Stimulated activated CD4-positive, alpha-beta T cell treated with anti-CD3 and anti-CD28 coated beads, Interleukin-4, amount 100 ng/mL, for 4 hours (primary cell): ENCODE measurements at places on chromosomes 13 and 19.
A peak's percentile ranks its signal among the peaks of the same experiment; 100 is the strongest.

DNA sequence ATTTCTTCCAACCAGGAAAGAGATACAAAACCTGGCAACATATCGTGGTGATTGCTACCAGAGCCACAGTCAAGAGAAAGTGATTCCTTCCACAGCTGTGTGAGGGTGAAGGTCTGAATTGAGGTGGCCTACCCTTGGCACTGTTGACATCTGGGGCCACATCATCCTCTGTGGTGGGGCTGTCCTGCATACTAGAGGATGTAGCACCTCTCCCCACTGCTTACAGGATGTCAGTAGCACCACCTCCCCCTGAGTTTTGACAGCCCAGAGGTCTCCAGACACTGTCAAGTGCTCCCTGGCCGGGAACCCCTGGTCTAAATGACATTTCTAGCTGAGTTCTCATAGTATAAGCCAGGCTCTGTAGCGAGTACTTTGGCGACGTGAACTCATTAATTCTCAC is 15.5 kb downstream of the PTGER1 start:
- no peak for DNase-seq

GRCh38 chr13:18944501-18945068 is 237.0 kb downstream of the TUBA3C start:
- no peak for DNase-seq

DNA sequence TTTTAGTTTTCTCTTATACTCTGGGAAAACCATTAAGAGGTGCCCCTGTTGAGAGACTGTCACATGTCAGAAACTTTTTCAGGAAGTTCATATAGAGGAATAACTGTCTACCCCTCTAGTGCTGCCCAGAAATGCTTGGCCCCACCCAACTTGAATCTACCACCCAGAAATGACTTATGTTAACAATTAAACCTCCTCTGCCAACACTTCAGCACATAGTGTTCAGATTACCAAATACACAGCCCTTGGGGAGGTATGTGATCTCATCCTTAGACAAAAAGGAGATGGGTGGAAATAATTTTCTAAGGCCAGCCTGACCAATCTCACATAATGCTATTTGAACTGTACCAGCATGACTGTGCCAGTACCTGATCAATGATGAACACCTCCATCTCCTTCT is 35.6 kb downstream of the CCDC169 start:
- no peak for DNase-seq

DNA sequence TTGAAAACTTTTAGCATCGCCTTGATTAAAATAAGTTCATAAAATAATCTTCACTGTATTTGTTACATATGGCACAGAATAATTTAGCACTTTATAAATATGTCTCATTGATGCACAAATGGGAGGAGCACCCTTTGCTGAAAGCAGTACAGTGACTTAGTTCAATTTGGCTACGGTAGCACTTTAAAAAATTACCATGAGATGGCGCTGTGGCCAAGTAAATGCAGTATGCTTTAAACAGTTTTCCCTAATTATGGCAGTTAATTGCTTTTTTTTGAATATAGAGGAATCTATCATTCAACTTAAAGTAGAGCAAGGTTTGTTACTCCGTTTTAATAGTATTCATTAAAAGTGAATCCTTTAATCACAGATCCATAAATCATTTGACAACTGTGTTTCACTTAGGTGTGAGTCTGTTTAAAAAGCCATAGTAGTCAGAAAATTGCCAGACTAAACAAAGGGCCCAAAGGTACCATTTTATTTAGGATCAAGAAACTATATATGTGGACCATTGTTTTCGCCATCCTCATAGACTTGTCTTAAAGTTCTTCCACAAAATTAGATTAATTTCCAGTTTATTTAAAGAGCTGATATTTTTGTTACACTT is 34.7 kb upstream of the ESD start:
- DNase-seq = no peak

- DNase-seq = peak; percentile 67
These were observed 64.1 kb downstream of the ZNF429 start for GRCh38 chr19:21569494-21569865.

DNA sequence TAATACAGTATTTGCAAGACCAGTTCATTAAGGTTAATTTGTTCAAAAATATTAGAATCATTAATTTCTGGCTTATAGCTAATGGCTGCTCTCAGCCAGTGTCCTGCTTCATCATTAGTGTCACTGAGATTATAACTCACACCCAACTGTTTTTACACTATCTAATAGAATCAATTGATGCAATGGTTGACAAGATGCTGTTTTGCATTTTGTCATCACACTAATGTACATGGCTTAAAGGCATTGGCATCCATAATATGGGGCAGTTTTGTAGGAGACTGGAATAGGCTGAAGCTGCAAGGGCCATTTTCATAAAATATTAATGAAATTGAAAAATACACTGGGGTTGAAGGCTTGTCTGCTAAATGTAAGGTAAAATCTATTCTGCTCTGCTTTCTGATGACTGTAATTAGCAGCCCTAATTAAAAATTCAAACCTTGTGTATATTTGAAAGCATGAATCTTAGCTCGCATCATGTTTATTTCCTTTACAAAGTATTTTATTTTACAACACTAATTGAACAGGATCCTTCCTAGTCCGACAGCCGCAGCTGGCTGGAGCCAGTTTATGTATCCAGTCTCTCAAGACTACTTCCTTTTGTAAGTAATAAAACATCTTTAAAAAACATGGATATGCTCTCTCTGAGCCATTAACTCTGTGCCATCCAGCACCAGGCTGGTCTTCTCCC is 296.7 kb downstream of the POU4F1 start:
- no peak for DNase-seq

- DNase-seq = no peak
These were observed 312.4 kb downstream of the SHISA2 start for GRCh38 chr13:25739376-25739775.

DNA sequence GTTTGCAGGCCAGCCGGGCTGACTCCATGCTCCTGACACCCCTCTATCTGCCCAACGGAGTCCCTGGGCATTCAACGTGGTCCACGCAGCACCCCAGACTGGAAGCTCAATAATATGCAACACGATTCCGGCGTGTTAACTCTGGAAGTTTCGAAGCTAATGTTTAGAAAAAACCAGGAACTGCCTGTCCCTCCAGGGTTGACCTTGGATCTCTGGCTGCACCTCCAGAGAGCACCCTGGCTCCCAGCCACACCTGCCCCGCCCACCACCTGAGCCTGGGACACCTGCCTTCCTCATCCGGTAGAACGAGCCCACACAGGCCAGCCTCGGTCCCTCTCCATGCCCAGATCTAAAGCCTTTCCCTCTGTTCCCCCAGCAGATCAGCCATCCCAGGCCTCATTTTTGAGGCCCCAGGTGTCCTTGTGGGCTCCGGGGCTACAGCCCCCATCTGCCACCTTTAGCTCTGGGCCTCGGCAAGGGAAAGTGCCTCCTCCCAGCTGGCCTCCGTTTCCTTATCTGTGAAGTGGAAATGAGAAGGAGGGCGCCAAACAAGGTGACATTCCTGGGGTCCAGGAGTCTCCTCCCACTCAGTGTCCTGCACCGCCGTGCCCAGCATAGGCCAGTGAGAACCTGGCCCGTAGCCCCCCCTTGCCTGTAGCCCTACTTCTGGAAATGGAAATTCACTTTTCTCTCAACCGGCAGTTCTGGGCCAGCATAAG is 38.7 kb downstream of the KLF2 start:
- no peak for DNase-seq

DNA sequence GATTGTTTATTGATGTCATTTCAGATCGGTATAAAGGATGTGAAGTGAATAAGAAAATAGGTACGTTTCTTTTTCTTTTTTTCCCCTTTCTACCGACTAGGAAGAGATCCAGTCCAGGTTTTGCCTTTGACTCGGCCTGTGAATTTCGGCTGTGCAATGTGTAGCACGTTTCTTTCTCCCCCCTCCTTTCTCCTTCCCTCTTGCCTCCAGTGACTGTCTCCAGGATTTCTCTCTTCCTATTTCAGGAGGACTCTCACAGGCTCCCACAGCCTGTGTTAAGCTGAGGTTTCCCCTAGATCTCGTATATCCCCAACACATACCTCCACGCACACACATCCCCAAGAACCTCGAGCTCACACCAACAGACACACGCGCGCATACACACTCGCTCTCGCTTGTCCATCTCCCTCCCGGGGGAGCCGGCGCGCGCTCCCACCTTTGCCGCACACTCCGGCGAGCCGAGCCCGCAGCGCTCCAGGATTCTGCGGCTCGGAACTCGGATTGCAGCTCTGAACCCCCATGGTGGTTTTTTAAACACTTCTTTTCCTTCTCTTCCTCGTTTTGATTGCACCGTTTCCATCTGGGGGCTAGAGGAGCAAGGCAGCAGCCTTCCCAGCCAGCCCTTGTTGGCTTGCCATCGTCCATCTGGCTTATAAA is at the start of gene GPC6:
TSS of gene GPC6 (plus strand) at position 185 of the 657 bp plus-strand sequence.
- DNase-seq = no peak

DNA sequence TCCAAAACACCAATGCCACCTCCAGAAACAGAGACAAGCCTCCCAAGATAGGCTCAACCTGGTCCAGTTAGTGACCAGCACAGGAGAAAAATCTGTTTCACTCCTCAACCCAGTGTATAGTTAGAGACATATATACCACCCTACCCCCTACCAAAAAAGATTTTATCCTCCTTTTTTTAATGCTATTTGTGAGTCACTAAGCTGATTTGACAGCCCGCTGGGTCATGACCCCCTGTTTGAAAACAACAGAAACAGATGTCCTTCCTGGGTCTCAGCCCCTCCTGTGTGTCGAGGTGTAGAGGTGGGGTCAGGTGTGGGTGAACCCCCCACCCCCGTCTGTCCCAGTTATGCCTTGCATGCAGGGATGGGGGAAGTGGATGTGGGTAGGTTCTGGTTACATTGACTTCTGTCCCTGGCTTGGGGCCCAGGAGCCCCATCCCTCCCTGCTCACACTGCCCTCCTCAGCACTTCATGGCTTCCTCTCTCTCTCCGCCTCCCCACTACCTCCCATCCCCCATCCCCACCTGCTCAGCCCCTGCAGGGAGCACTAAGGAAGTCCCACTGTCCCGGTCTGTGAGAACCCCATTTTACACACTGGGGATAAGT is 14.0 kb upstream of the TOMM40 start:
- no peak for DNase-seq

GRCh38 chr13:30466841-30467252 is 1.1 kb upstream of the HMGB1 start:
- DNase-seq = no peak

DNA sequence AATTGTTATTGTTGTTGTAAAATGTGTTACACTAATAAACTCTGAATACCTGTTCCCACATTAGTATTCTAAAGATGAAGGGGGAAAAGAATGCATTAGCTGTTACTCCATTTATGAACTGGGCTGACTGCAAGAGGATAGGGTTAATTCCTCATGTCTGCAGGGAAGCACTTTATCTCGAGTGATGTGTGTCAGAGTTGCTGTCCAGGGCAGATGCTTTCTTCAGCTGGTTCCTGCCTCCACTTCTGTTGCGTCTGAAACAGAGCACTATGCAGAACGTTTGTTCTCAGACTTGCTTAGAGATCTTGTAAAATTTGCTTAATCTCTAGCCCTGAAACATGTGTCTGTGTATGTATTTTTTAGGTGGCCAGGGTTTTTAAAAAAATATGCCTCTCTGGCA is 318.8 kb downstream of the SPRY2 start:
- no peak for DNase-seq

- DNase-seq = no peak
These were observed at the start of gene CALM3 for GRCh38 chr19:46601318-46602224. Gene CALM3, plus strand, starts transcription at chr19:46601330. Its CDS starts 105 bp downstream, at chr19:46601435.

DNA sequence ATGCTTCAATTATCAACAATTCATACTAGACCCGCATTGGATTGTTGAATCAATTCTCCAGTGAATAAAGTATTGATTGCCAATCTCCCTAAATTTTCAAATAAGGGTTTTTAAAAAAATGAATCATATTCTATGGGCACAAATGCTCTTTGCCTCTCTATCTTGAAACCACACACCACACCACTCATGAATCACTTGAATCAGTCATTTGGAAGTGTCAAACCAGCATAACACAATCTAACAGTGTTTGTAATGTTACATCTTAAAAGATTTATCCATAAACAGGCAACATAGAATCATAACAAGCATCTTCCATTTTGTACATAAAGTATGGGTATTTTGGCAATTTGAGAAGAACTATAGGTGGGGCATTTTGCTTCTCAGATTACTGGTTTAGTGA is 219.5 kb upstream of the MIR17HG start:
- no peak for DNase-seq

GRCh38 chr13:110000534-110001345 is 214.4 kb upstream of the IRS2 start:
- no peak for DNase-seq

GRCh38 chr13:46717275-46717674 is 79.7 kb downstream of the ESD start:
- no peak for DNase-seq

- DNase-seq = no peak
These were observed 389.3 kb downstream of the FGF14 start for GRCh38 chr13:102012299-102013293.

- DNase-seq = no peak
These were observed 28.2 kb upstream of the GPI start for GRCh38 chr19:34336781-34337271.

GRCh38 chr13:47049276-47049989 is 152.6 kb upstream of the HTR2A start:
- no peak for DNase-seq

DNA sequence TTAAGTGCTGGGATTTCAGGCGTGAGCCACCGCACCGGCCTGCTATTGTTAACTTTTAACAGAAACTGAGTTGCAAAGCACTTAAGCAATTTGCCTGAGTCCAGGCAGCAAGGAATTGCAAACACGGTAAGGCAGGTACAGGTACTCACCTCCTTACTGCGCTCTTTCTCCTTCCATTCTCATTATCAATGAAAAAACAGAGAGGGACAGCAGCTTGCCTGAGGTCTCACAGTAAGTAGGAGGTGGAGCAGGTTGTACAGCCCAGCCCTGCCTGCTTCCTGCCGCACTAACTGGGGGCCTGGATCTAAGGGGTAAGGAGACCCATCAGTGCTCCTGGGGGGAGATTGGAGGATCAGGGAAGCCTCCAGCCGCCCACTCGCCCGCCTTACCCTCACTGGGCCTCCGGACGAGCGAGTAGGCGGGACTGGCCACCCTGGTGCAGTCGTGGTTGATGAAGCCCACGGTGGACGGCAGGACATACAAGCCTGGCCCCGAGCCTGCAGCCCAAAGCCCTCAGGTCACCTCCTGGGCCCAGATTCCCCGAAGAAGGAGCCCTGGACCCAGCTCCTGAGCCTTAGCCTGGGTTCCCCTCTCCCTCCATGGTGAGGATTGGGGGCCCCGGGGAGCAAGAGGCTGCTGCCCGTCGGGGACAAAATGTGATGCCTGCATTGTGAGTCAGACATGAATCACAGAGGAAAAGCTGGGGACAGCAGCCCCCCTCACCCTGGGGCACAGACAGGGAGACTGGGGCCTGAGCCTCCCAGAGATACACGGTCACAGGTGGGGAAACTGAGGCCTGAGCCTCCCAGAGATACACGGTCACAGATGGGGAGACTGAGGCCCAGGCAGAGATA is 11.4 kb upstream of the SHC2 start:
- no peak for DNase-seq

- DNase-seq = peak; percentile 87
These were observed 8.7 kb upstream of the TNFSF14 start for GRCh38 chr19:6678690-6679109.

DNA sequence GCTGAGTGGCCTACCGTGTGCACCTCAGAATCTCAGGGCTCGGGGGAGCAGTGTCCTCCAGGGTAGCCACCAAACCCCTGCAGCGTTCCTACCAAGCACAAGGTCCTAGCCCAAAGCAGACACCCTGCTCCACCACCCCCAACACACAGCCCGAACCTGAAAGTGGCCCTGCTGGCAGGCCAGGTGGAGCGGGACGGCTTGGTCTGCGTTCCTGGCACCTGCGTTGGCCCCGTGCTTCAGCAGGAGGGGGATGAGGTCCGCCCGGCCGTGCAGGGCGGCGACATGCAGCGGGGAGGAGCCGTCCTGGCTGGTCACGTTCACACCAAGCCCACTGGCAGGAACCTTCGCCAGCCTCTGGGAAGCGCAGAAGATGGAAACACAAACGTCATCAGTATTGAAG is 26.5 kb downstream of the PDCD5 start:
- DNase-seq = no peak
